ENCODE measurements at places on chromosomes 7 and 10.

GRCh38 chr10:6274484-6274883 lies 71.8 kb downstream of the PFKFB3 start:
- DNase-seq = no peak

DNA sequence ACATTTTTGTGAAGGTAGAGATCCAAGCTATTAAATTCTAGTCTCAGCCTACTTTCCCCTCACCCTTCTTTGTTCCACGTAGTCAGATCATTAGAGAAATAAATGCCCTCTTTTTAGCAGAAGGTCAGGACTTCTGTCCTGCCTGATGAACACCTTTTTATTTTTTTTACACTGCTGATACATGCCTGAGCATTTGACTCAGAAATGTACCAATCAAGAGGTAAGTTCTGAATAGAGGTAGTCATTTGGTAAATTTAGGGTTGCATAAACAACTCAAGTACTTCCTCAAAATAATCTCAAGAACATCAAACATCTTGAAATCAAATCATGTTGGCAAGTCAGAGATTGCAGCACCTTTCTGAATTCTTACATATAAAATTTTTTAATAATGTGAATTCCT lies 133.7 kb downstream of the MYO3A start:
- DNase-seq = no peak

DNA sequence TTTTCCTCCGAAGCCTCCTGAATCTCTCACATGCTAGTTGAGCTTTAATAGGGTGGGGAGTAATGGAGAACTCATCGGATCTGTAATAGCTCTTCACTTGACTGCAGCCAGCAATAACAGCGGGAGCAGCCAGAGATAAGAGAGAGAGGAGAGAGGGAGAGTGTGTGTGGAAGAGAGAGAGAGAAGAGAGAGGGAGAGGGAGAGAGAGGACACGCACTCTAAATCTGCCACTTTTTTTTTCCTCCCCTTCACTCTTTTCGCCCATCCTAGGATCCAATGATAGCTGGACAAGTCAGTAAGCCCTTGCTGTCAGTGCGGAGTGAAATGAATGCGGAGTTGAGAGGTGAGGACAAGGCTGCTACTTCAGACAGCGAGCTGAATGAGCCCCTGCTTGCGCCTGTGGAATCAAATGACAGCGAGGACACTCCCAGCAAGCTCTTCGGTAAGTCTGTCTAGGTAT lies 107.9 kb downstream of the POU6F2 start:
- no peak for DNase-seq

DNA sequence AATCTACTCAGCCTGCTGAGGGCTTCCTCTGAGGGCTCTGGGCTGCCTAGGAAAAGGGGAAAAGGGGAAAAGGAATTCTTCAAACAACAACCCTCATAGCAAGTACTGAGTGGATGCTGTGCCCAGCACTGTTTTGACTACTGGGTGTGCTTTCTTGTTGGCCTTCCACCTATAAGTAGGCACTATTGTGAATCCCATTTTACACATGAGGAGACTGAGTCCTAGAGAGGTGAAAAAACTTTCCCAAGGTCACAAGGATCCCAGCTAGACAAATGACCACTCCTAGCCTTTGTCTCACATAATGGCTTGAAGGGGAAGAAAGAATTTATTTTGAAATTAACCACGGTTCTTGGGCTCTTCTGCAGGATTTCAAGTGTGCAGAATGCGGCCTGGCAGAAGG lies 17.1 kb downstream of the FGF8 start:
- DNase-seq = no peak

- no peak for DNase-seq
Observed at GRCh38 chr7:80134115-80134535, 506 bp upstream of the GNAI1 start.

DNA sequence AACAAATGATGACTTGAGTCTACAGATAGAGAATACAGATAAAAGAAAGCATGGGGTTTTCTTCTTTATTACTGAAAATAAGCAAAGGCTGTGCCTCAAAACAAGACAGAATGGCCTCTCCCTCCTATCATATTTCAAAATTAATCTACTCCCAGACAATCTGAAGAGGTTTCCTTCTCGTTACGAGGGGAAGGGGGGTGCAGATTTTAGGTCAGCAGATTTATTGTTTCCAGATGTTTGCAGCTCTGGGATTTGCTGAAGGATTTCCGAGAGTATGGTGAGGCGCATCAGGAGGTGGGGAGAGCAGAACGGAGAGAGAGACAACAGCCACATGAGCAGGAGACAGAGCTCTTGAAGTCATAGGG lies 89.8 kb downstream of the KIAA1549 start:
- DNase-seq = no peak

DNA sequence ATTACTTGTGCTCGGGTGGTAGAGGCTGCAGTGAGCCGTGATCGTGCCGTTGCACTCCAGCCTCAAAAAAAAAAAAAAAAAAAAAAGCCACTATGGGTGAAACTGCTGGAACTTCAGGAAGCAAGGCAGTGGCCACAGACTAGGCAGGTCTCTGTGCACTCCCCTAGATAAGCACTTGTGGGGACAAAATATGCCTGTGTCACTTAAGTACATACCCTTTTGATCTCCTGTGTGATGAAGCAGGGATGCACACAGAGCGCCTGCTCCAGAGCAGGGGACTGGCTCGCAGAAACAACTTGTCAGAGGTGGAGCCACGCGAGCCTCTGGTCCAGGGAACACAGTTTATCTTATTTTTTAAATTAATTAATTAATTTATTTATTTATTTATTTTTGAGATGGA lies 42.9 kb upstream of the PSAP start:
- no peak for DNase-seq

GRCh38 chr7:38703093-38703492 lies 71.9 kb upstream of the AMPH start:
- DNase-seq = no peak

DNA sequence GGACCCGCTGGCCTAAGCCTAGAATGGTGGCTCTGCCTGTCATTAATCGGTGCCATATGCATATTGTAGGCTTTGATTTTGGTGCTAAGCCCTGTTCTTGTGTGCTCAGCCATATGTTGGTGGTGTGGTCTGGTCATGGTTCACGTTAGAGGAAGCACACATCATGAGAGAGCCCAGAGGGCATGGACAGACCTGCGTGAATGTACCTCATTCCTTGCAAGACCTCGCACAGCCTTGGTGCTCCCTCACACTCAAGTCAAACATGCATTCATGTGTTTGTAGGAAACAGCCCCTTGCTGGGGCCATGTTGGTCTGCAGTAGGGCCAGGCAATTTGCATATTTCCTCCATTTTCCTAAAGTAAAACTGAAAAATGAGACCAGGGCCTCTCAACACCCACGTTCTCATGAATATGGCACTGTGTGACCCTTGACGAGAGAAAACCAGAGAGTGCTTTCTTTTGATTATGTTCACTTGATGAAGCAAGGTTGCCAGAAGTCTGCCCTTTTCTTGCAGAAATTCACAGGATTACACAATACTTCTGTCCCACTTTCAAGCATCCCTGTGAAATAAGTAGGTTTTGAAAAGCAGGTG lies 268.7 kb downstream of the CELF2 start:
- DNase-seq = peak; percentile 59

- DNase-seq = no peak
Observed at GRCh38 chr10:129491123-129491734, 24.2 kb downstream of the MGMT start.

All from GM12891 (cell line).